ENCODE measurements at places on chromosomes 5 and 9.

- no peak for DNase-seq
These were observed 55.9 kb downstream of the NSUN2 start for GRCh38 chr5:6576861-6577501.

DNA sequence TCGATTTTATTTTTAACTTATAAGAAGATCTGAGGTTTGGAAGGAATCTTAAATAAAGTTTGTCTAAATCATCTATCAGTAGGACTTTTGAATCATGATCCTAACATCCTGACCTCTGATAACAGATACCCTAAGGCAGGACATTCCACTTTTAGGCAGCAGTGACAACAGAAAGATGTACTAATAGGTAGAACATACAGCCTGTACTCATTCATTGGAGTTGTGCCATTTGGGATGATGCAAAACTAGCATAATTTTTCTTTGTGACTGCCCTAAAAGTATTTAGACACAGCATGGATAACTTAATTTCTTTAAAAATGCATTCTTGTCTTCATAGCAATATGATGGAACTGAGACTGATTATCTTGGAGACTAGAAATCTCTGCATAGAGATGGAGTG lies 39.7 kb downstream of the CDC42SE2 start:
- DNase-seq: no peak

- DNase-seq: no peak
These were observed 2.9 kb downstream of the NSMF start for GRCh38 chr9:137456061-137456863.

DNA sequence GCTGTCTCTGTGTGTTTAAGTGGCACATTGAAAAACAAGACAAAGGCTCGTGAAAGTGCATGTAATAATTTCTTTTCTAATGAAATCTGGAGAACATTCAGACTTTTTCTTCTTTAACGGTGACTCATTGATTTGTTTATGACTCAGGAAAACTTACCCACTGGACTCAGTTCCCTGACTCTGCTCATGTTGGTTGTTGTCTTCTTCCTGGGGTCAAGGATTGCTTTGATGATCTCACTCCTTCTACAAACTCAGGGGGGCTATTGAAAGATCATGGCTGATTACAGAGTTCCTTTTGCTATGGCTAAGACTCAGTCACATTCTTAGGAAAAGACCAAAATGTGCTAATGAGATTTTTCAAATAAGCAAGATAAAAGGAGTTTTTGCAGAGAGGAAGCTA lies 141.1 kb upstream of the DAP start:
- no peak for DNase-seq

GRCh38 chr9:84366683-84367082 lies 26.1 kb upstream of the SLC28A3 start:
- DNase-seq: no peak

- DNase-seq: no peak
These were observed 182.3 kb downstream of the C9orf152 start for GRCh38 chr9:110025551-110026170.

DNA sequence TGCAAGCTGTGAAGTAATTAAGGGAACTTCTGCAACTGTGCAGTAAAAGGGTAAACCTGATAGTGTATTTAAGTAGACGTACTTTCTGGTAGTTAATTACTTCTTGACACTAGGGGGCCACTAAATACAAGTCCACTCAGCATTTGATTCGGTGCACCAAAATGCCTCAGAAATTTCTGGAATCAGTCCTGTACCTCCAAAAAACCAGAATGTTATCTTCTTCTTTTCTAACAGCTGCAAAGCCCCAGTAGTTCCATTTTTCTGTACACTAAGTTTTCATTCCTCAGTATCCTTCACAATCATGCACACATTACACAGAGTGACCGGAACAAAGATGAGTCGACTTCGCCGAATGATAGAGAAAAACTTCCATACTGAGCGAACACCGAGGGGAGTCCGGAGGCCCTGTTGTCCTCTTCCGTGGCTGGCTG lies 484 bp downstream of the GFM2 start:
- DNase-seq: no peak

- no peak for DNase-seq
These were observed 468.2 kb downstream of the ARHGEF28 start for GRCh38 chr5:74094096-74094781.

DNA sequence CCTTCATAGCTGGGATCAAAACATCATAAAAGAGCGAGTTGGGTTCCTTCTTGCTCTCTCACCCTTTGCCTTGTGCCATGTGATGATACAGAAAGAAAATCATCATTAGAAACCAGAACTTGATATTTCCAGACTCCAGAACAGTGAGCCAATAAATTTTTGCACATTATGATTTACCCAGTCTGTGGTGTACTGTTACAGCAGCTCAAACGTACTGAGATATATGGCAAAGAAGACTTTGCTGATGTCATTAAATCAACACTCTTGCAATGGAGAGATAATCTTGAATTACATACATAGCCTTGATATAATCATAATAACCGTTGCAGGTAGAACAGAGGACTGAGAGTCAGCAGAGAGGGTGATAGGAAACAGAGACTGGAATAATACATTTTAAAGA lies 1271.6 kb downstream of the CDH12 start:
- DNase-seq: no peak

- no peak for DNase-seq
These were observed 18.3 kb upstream of the ECPAS start for GRCh38 chr9:111502506-111502905.

GRCh38 chr5:135439231-135440205 lies 7.6 kb downstream of the DCANP1 start:
- peak; percentile 47 for DNase-seq

- DNase-seq: no peak
These were observed at the start of gene NFIB for GRCh38 chr9:14313951-14314423. TSS of gene NFIB (minus strand) at chr9:14314141. CDS start at chr9:14313511, 630 bp downstream.

- no peak for DNase-seq
These were observed 5.5 kb upstream of the EXOSC2 start for GRCh38 chr9:130688072-130688471.

DNA sequence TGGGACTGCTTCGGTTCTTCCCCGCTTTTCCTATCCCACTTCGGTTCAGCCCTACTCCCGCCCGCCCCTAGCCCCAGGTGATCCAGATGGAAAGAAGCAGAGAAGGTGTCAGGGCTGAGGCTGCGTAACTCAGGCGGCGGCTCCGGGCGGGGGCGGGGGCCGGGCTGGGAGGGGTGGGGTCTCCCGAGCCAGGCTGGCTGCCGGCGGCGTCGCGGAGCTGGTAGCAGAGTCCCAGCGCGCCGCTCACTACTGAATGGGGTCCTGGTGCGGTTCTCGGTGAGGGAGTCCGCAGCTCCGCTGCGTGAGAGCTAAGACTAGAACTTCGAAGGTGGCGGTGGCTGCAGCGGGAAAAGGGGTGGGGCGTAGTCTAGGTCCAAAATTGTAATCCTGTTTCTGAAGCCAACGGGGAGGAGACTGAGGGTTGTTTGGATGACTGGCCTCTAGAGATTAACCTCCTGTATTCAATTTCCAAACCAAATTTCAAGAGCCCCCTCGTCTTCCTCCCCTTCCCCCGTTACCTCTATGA lies 1.4 kb downstream of the PRR16 start:
- peak; percentile 89 for DNase-seq

DNA sequence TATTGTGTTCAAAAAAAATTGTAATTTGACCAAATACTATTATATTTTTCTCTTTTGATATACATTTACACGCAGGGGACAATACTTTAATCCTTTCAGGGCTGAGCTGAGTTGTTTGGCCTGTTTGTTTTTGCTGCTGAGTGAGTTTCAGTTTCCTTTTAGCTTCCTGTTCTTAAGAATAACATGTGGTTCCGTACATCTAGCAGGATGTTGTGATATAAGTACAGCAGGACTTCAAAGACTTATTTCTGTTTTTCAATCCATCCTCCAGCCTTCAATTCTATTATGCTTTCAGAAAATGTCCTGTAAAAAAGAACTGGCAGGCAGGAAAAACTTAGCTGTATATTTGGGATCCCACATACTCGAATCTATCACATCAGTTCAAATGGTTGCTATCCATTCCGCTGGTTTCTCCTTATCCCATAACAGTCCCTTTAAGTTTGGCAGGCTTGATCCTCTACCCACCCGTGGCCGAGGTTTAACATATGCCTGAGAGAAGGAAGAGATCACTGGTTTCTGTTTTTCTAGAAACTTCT lies 1037.3 kb upstream of the ACO1 start:
- no peak for DNase-seq

- no peak for DNase-seq
These were observed 20.2 kb downstream of the ZBED3 start for GRCh38 chr5:77066823-77067442.

DNA sequence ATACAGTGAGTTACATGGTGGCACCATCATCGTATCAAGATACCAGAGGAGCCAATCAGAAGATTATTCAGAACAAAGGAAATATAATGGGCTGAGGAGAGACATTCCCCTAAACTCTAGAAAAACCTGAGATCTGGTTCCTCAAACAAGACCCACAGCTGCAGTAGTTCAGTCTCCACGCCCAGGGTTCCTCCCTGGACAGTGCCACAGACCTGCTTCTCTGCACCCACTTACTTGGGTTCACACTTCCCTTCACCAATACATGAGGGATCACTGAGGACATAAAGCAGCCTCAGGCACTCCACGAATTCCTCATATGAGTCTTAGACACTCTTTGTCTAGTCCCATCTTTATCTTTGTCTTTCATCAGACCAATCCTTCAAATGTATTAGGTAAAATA lies 101.7 kb downstream of the APTX start:
- no peak for DNase-seq

- DNase-seq: no peak
These were observed 75.0 kb downstream of the STK10 start for GRCh38 chr5:172113036-172113435.

- no peak for DNase-seq
These were observed 92.6 kb downstream of the LIFR start for GRCh38 chr5:38463634-38464521.

- no peak for DNase-seq
These were observed 81.8 kb downstream of the PRDM6 start for GRCh38 chr5:123170816-123171215.

GRCh38 chr5:22889720-22890119 lies 36.6 kb upstream of the CDH12 start:
- DNase-seq: no peak

DNA sequence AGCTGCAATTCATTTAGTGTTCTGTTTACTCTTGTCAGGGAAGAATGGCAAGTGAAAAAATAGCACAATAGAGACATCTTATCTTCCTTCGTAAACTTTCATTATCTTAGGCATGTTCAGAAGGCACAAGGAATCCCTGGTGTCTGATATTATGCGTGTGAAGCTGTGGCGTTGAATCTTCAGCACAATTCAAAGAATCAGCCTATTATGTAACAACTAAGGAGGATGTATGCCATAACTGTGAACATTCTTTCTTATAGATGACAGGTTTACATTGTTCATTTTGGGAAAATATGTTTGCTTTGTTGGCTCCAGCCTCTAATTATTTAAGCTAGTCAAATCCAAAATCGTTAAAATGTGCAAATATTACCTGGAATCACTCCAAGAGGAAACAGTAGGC lies 446.1 kb downstream of the ANXA1 start:
- DNase-seq: no peak

- DNase-seq: no peak
These were observed at the start of gene LHX2 for GRCh38 chr9:124011460-124012301. TSS of gene LHX2 (plus strand) at chr9:124011768. CDS start at chr9:124012349, 581 bp downstream.

- no peak for DNase-seq
These were observed 397 bp downstream of the C6 start for GRCh38 chr5:41212935-41213334.

GRCh38 chr5:160385496-160385895 lies 14.4 kb downstream of the FAM200C start:
- DNase-seq: no peak

DNA sequence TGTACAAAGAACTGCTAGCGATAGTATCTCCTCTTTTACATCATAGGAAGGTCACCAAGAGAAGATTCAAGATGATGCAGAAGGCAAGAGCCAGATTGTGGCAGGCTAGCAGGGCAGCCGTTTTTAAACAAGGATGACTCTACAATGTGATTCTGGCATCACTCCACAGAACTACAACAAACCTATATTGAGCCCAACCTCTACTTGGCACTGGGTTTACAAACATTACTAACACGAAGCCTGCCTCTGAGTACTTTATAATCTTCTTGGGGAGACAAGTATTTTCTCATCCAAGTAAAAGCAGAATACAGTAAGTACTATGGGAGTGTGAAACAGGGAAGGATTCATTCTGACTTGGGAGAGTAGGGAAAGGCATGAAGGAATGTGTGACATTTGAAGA lies 448.6 kb downstream of the ZNF608 start:
- DNase-seq: no peak
